Lower leg skin (tissue), 4 donors: ENCODE measurements at places on chromosomes 2 and 18. TPM values are rescaled to one million over a fixed set of nuclear protein-coding genes. Genes with fewer than 3 reads are reported as not detected.

GALNT13 gene
- 0.89 TPM for total RNA-seq

- DNase-seq: no peak
These were observed 118.8 kb upstream of the DAPL1 start for GRCh38 chr2:158676295-158676694.

GRCh38 chr2:240405133-240405532 is 30.3 kb upstream of the GPC1 start:
- DNase-seq: no peak

CDCA7 gene
- 6.0 TPM for total RNA-seq

GRCh38 chr2:136106505-136106904 is 11.4 kb downstream of the CXCR4 start:
- DNase-seq: no peak
